ENCODE measurements at places on chromosomes 2 and 18. TPM values are rescaled to one million over a fixed set of nuclear protein-coding genes. Genes with fewer than 3 reads are reported as not detected.
A peak's percentile ranks its signal among the peaks of the same experiment; 100 is the strongest.

GRCh38 chr2:186645999-186646398 is 47.9 kb upstream of the FAM171B start:
- DNase-seq = no peak

- DNase-seq = no peak
Observed at GRCh38 chr18:58098706-58099105, 54.7 kb downstream of the NEDD4L start.

DNA sequence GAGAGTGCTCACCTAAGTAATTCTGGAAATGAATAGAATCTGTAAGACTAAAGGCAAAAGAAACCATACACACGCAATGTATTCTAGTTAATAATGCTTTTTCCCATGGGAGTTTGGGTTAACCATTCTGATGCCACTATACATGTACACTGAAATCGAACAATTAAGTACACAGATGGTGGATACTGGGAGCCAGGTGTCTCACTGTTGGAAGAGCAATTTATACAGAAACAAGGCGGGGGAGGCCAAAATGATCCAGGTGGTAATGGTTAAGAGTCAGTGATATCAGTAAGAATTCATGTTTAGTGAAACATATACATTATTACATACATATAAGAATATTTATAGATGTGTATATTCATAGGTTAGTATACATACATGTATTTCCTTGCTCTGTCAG is 67.2 kb downstream of the TMEM131 start:
- DNase-seq = no peak

- DNase-seq = peak; percentile 72
Observed at GRCh38 chr2:167292430-167293171, 404.3 kb downstream of the XIRP2 start.

GRCh38 chr18:76837071-76837470 is 14.7 kb downstream of the ZNF236 start:
- DNase-seq = no peak

GRCh38 chr2:170396799-170397459 is 219.0 kb downstream of the MYO3B start:
- DNase-seq = no peak

GRCh38 chr2:9838391-9838790 is 4.9 kb upstream of the TAF1B start:
- no peak for DNase-seq

- no peak for DNase-seq
Observed at GRCh38 chr18:54881229-54881768, 53.0 kb downstream of the RAB27B start.

GRCh38 chr2:240785424-240786335 is 34.3 kb downstream of the KIF1A start:
- DNase-seq = no peak

GREB1L gene
- not detected for total RNA-seq

DNA sequence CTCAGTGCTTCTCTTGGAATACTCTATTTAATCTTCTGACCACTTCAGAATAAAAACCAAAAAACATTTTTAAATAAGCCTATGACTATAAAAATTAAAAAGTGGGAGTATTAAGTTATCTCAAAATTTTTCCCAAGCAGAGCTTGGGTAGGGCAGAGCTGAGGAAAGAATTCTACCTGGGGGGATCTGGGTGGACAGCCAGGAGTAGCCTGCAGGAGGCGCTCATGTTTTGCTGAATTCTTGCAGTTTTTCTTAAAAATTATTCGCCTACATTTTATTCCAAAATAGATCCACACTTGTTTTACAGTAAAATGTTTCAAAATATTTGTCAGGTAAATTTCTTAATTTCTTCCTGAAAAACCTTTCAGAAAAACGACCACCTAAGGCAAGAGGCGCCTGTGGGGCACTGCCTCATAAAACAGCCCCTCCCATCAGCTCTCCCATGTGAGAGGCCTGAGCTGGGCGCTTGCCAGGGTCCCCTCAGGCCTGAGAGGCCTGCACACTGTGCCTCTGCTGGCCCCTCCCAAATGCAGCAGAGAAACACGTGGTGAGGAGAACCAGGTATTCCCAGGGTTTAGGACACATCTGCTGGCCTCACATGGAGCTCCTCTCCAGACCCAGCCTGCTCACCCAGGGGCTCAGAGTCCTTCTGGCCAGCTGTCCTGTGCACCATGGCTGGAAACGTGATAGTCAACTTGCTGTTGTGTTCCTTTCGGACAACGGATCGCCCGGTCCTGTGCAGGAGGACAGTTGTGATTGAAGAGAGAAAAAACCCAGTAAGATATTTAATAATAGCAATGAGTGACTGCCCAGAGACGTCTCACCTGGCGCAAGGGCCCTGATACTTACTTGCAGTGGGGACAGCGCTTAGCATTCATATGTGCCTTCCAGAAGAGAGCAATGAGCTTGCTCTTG is 17.5 kb downstream of the POLR1A start:
- DNase-seq = no peak

DNA sequence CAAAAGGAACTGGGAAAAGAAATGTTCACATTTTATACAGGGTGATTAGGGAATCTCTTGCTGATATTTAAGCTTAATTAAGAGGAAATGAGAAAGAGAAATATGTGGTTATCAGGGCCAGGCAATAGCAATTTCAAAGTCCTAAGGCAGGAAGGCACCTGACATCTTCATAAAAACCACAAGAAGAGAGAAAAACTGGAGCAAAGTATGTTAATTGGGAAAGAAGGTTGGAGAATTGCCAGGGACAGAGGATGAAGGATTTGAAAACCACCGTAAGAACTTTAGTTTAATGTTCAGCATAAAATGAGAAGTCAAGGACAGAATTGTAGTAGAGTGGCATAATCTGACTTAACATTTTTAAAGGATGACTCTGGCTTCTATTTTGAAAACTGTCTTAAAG is 691.8 kb upstream of the NRXN1 start:
- DNase-seq = no peak

GRCh38 chr2:64525317-64525613 is 1.1 kb downstream of the AFTPH start:
- DNase-seq = peak; percentile 45

Measured in activated CD4-positive, alpha-beta memory T cell treated with anti-CD3 and anti-CD28 coated beads, Interleukin-2, amount 10 ng/mL, durations not matched to agents 7 days and 5 days (primary cell).